ENCODE measurements at places on chromosomes 11 and 22.

DNA sequence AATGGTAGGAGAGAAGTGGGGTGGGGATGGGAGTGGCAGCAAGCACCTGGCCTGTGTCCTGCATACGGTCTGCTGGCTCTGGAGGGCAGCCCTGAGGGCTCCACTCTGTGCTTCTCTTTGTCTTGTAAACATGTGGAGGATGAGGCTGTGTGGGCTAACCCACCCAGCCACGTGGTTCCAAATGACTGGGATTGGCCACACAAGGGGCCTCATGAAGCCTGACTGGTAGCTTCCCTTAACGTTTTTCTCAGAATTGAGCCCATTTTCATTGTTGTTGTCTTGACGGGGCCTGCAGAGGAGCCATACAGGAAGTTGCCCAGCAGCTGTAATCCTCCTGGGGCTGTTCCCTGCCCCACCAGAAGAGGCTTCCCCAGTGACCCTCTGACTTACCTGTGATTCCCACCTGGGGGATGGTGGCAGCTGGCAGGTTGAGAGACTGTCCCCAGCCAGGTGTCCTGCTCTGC, 18.0 kb downstream of the DERL3 start:
- no peak for DNase-seq

GRCh38 chr11:12784987-12785386, 110.8 kb downstream of the TEAD1 start:
- no peak for DNase-seq

DNA sequence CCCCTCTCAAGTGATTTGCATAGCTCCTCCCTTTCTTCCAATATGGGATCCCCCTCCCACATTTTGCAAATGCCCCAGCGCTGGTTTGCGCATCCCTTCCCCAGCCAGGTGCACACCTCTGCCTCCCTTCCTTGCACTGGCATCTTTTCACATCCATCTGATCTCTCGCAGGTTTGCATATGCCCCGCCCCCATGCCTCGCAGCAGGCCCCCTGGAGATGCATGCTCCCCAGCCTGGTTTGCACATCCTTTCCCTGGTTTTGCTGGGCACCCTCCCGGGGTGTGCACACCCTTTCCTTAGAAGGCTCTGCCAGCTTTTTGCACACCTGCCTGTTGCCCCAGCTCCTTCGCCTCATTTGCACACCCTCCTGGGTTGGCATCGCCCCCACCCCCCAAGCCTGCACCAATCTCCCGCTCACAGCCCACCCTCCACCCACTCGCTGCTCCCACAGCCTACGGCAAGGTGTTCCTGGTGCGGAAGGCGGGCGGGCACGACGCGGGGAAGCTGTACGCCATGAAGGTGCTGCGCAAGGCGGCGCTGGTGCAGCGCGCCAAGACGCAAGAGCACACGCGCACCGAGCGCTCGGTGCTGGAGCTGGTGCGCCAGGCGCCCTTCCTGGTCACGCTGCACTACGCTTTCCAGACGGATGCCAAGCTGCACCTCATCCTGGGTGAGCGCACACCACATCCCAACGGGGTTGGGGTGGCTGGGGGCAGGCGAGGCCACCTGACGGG, 917 bp downstream of the RPS6KA4 start:
- no peak for DNase-seq

DNA sequence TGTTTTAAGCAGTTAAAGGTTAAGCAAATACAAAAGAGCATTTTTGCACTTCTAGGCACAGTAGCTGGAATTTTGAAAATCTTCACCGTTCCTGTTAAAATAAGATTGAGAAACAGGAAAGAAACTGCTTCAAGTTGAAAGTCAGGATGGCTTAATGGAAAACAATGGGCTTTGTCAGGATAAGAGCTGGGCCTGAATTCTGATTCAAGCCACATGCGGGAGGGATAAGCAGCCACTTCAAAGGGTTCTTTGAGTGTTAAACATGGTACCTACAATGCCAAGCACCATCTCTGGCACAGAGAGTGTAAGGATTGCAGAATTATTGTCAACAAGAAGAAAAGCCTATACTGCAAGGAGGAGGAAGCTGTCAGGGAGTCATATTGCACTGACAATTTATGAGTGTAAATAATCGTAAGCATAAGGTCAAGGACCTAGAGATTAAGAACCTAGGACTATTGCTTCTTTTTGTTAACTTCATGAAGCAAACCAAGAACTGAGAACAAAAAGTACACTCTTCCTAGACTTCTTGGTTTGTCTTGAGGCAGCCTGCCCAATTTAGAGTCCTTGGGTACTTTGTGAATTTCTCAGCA, 32.5 kb downstream of the MPPED2 start:
- DNase-seq: no peak

GRCh38 chr11:16873289-16873688, 134.8 kb downstream of the C11orf58 start:
- no peak for DNase-seq

GRCh38 chr11:112780351-112781087, 180.7 kb upstream of the NCAM1 start:
- no peak for DNase-seq

- no peak for DNase-seq
Observed at GRCh38 chr22:39030705-39031104, 9.8 kb downstream of the APOBEC3D start.

DNA sequence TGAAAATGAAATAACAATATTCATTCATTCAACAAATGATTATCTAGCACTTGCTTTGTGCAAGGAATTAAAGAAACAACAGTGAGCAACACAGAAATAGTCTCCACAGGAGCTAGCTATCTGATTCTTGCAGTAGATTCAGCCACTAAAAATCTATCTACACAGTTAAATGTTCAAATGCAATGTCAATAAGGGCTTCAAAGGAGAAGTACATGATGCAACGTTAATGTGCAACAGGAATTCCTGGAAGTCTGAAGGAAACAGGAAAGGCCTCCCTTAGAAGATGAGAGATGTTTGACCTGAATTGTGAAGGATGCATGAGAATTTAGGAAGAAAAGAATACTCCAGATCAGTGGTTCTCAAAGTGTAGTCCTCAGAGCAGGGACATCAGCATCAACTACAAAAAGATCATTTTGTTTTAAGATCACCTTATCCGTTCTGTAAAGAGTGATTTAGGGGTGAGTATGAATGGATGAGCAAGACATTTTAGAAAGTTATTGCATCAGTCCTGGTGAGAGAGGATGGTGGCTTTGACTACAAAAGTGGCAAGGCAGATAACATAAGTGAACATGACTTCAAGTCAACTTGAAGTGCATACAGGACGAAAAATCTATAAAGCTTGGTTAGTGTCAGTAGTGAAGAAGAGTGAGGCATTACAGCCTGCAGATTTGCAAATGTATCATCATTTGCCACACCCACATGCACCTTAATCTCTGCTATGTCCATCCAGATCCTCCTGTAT, 96.0 kb downstream of the ETS1 start:
- no peak for DNase-seq

GRCh38 chr22:46714550-46714949, 23.5 kb downstream of the CERK start:
- DNase-seq: no peak

GRCh38 chr22:32717337-32718240, 83.9 kb upstream of the TIMP3 start:
- DNase-seq: peak; percentile 70

GRCh38 chr11:70067591-70068341, 10.4 kb upstream of the ANO1 start:
- DNase-seq: no peak

DNA sequence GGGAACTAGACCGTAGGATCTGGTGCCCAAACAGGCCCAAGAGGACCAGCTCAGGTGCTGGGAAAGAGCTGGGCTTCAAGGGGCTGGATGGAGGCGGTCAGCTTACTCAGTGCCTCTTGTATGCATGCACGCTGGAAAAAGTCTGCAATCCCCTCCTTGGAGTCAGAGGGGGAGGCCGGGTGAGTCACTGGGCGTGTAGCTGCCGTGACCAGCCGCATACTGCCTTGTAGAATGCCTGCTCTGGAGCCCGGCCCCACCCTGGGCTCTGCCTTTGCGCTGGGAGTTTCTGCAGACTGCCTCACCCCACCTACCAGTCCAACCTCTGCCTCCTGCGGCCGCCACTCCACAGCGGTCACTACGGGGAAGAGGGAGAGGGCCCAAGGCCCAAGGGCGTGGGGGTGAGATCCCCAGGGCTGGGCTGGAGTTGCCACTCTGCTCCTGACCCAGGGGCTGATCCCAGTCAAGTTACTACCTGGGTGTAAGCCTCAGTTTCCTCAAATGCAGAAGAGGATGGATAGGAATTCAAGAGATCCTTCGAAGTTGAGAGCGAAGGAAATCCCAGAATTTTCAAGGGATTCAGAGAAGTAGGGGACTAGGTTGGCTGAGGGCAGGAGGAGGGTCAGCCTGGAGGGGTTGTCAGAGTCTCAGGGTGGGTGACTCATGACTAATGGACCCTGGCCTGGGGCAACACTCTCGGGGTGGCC, 4.2 kb downstream of the MRGPRF start:
- DNase-seq: peak; percentile 91

- peak; percentile 79 for DNase-seq
Observed at GRCh38 chr11:28834877-28835276, 726.7 kb downstream of the METTL15 start.

GRCh38 chr11:9947231-9947864, 283.5 kb downstream of the SWAP70 start:
- no peak for DNase-seq

DNA sequence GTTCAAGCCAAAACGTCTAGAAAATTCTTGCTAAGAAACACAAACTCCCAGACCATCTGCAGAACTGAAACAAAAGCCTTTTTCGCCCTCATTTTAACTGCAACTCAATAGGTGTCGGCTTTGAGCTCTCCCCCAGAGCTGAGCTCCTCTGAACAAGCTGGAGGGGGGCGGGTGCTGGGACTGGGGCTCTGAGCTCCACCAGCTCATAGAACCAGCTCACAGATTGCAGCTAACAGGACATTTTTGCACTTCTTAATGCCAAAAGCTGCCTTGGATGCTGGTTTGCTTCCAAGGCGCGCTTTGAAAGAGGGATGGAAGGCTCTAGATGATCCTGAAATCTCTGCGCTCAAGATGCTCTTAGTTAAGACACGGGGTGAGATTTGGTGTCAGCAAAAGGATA, 6.0 kb upstream of the YWHAH start:
- DNase-seq: no peak

- no peak for DNase-seq
Observed at GRCh38 chr11:114604179-114604813, 8.7 kb upstream of the NXPE4 start.

GRCh38 chr11:15793043-15793996, 563.0 kb downstream of the SOX6 start:
- peak; percentile 54 for DNase-seq

GRCh38 chr22:27962268-27963044, 43.4 kb upstream of the PITPNB start:
- no peak for DNase-seq

DNA sequence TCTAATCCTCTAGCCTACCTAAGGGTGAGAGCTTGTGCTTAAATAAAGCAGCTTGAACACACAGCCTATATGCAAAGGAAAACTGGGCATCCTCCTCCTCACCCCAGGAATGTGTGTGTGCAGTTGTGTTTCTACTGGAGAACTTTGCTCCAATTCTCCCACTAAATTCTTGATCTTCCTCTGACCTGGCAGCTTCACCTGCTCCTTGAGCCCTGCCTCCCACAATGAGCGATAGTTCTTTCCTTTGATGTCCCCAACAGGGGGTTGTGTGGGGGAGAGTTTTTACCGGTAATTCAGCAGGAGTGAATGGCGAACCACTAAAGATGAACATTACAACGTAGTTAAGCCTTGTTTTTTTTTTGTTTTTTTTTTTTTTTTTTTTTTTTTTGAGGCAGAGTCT, 113.5 kb upstream of the RCN1 start:
- DNase-seq: no peak
